ENCODE measurements at places on chromosomes 2 and 18.

- no peak for DNase-seq
These were observed 222.5 kb downstream of the GBX2 start for GRCh38 chr2:235945608-235946140.

- no peak for DNase-seq
These were observed 45.2 kb upstream of the SULT1C3 start for GRCh38 chr2:108194409-108195132.

GRCh38 chr2:174184915-174185314 lies 63.4 kb downstream of the OLA1 start:
- DNase-seq, result no peak

- DNase-seq, result no peak
These were observed 24.5 kb downstream of the CRACDL start for GRCh38 chr2:98911376-98912154.

- no peak for DNase-seq
These were observed 12.0 kb downstream of the DSG1 start for GRCh38 chr18:31329787-31330438.

DNA sequence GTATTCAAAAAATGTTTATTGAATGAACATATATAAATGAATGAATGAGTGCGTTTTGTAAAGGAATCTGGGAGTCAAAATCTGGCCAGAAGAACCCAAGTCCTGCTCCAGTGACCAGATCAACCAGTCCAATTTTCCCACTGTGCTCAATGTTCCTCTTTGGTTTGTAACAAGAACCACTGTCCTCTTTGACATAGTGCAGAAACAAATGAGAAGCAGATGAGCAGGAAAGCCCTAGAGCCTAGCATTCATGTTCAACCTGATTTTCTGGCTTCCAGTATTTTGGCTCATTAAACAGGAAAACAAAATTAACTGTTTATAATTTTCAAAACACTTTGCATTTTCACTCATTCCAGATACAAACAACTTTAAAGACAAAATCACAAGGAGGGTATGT lies 23.2 kb downstream of the FAM124B start:
- DNase-seq, result no peak

GRCh38 chr2:201450954-201451291 lies 335 bp downstream of the TRAK2 start:
- no peak for DNase-seq

DNA sequence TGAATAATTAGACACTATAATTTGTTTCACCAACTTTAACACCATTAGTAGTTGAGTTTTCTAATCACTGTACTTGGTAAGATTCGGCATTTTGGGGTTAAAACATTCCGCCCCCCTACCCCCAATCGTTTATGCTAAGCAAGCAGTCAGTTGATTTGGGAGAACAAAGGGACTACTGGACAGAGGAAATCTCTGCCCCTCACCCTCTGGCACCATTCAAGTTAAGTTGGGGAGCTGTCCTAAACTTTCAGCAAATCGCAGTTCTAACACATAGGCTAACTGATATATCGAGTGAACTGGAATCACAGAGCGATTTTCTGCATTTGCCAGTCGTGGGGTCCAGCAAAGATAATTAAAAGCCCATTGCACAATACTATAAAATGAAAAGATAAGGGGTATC lies 5.6 kb downstream of the KLF7 start:
- no peak for DNase-seq

DNA sequence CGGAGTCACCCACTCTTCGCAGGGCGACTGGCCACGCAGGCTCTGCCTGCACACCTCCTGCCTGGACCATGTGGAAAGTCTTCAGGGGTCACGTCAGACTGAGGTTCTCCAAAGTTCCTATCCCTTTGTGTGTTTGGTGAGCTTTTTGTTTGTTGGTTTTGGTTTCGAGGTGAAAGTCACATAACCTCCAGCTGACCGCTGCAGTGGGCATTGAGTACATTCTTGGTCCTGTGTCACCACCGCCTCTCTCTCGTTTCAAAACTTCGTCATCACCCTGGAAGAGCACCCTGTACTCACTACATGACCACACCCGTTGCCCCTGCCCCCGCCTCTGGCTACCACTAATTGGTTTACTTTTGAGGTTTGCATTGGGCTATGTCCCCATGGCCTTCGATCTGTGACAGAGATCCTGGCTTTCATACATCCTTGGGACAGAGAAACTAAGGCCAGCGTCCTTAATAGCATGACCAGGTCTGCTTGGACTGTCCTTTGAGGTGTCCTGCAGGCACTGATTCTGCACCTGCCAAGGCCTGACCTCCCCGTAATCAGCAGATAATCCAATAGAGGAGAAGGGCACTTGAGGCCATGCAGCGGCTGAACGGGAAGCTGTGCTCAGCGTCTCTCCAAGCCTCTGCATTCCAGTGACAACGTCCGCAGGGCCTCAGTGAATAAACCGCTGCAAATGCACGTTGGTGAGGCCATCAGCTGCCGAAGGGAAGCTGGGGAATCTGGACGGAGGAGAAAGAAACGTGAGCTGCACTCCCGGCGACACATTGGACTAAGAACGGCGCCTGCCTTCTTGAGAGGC lies 46.8 kb downstream of the SH3BP4 start:
- DNase-seq, result no peak

- no peak for DNase-seq
These were observed 42.8 kb upstream of the CYTIP start for GRCh38 chr2:157486596-157487270.

DNA sequence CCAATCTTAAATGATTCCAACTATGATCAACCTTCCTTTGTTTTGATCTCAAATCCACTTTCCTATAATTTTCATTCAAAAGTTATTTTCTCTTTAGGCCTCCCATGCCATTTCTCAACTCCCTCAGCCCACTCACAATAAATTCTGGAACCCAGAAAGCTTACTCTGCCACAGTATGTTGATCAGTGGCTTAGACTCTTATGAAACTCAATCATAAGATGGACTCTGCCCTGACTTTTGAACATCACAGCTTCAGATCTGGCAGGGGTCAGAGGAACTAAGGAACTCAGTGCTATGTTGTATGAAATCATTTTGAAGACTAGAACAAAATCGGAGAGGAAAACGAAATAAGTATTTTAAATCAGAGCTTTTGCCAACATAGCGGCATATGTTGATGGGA lies 59.8 kb upstream of the LGALSL start:
- no peak for DNase-seq

- DNase-seq, result no peak
These were observed 163.1 kb downstream of the TTC32 start for GRCh38 chr2:19738707-19739106.

DNA sequence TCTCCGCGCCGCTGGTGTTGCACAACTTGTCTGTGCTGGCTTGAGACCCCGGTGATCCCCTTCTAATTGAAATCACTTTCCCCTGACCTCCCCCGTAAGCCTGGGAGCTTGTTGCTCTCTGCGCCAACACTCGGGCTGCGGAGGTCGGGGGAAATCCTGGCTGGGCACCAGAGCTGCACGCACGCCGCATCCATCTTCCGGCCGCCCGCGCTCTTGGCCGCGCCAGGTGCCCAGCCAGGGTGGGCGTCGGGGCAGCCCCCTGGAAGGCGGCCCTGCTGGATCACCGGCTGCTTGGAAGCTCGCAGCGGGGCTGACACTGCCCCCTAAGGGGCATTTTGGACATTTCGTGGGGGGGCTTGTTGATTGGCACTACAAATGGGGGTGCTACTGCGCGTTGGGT lies 280.3 kb upstream of the SKOR2 start:
- no peak for DNase-seq

DNA sequence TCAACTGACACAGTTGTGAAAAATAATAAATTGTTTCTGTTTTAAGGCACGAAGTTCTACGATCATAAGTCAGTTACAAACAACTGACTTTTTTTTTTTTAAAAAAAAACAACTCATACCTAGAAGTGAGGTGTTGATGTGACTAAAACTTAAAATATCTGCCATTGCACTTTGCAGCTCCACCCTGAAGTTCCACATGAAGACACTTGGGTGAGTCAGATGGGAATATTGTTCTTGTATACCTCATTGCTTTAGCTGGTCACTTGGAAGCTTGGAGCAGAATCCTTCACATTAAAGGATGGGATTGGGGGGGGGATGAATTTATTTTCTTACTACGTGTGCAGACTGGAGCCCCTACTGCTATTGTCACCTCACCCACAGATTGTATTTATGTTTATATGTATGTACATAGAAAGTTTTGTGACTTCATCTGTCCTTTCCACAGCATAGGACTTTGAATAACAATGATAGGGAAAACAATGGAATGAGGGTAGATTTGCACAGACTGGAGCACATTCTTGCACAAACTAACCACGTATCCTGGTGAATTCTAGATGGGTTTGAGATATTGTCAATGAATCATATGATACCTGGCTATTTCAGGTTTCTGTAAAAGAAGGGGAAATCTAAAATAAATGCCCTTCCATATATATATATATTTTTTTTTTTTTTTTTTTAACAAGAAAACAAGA lies 57.9 kb upstream of the ARHGAP15 start:
- no peak for DNase-seq

GRCh38 chr2:831225-831536 lies 119.5 kb upstream of the SNTG2 start:
- no peak for DNase-seq

GRCh38 chr2:101223814-101224231 lies 28.9 kb upstream of the CNOT11 start:
- DNase-seq, result no peak

GRCh38 chr18:23259701-23260681 lies 124.7 kb downstream of the CABLES1 start:
- DNase-seq, result no peak

DNA sequence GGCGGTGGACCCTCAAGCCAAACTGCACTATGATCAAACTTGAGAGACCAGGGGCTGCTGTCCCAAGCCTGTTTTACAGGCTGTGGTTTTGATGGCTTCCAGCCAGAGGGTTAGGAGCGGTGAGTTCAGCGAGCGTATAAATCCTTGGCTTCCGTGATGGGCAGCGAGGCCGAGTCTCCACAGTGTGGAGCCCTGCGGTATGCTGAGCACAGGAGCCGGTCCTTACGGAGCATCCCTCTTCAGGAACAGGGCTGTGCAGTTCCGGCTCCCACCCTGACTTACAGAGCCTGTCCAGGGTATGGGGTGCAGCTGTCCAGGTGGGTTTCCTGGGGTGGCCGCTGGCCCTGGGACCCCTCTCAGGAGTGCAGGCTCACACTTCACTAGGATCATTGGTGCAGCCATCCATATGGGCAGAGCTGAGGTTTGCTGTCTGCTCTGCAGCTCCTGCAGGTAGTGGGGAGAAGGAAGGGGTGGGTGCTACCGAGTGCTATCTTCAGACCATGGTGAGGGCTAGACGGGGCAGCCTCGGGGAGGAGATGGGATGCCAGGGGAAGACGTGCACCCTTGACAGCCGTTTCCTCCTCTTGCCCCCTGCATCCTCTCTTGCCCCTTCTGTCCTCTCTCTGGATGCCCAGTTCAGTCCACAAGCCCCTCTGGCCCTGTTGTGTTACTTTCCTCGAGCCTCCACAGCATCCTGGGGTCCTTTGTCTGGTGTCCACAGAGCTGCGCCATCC lies 104.3 kb downstream of the FAM210A start:
- no peak for DNase-seq

DNA sequence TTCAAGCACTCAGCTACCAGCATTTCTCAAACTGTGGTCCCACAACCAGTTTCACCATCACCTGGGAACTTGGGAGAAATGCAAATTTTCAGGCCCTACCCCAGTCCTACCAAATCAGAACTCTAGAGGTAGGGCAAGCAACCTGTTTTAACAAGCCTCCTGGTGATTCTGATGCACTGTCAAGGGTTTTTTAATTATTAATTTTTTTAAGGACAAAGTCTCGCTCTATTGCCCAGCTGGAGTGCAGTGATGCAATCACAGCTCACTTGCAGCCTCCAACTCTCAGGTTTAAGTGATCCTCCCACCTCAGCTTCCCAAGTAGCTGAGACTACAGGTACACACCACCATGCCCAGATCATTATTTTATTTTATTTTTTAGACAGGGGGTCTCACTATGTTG lies 7.8 kb downstream of the ACMSD start:
- no peak for DNase-seq

GRCh38 chr2:232350804-232351685 lies 27.5 kb upstream of the ALPP start:
- DNase-seq, result no peak

DNA sequence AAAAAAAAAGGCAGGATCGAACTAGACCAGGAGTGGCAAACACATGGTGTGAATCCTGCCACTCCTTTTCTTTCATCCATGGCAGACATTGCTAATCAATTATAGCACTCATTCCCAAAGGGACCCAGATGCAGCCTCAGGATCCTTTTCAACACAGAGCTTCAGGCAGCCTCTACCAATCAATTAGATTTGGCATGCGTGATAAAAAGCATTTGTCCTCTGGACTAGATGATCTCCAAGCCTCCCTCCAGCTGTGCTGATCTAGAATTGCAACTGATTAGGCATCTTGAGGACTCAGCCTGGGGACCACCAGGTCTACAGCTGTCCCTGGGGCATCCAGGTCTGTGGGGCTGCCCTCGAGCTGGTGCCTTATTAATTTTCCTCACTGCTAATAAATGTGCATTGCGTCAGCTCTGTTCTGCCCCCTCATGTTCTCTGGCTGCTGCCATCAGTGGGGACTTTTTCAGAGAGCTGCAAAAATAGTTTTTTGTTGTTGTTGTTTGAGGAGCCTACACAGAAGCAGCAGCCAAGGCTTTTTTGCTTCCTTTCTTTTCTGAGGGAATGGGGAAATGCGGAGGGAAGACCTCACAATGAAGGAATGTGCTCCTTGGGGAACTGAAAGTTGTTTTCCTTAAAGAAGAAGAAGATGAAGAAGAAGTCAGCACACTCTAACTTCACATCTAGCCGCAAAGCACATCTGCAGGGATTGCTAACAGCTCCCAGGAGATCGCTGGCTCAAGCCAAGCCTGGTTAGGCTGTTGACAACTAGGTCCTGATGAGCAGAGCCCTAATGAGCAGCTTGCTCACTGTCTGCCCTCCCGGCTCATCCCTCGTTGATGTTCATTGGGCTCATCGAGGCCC lies 8.8 kb upstream of the ATOH8 start:
- no peak for DNase-seq

DNA sequence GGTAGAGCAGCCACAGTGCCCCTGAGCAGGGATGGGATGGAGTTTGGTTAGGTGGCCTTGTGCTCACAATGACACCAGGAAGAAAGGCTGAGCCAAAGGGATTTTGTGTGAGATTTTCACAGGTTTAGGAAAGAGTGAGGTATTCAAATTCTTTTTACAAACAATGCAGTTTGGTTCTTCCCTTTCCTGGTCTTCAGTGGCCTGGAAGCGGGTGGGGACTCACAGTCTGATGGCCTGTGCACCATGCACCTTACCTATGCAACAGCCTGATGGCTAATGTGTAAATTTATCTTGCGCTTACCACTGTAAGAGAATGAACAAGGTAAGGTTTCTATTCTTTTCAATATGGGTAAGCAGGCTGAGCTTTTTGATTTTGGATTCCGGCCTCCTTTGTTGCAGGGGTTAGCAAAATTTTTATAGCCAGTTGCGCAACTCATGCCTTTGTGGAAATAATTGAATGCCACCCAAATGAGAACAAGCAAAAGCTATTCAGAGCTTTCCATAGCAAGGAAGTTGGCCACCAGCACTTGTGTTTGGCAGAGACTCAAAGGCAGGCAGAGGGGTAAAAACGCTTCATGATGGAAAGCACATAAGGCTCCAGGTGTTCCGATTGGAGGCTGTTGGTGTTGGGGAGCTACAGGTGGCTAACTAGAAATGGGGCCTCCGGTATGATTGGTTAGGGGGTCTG lies 23.8 kb upstream of the IL1R2 start:
- DNase-seq, result no peak
